ENCODE measurements at places on chromosomes 7 and 10. TPM values are rescaled to one million over a fixed set of nuclear protein-coding genes. Genes with fewer than 3 reads are reported as not detected.

Gene LIPK
- not detected for total RNA-seq

DNA sequence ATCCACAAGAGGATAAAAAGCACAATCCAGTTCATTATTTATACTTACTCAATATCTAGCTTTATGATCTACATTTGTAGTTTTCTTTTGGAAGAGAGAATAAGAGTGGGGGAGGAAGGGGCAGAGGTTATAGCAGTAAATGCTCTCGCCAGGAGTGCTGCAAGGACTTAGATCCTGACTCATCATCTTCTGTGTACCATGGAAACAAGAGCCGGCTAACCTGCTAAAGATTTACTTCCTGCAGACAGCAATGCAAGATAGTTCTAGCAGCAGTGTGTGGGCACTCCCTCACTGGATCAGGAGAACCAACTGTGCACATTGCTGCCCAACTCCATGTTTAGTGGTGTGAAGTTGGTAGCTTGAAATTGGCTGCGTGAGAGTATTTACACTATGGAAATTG, 47.7 kb upstream of the TRIL start:
- peak; percentile 64 for DNase-seq

DNA sequence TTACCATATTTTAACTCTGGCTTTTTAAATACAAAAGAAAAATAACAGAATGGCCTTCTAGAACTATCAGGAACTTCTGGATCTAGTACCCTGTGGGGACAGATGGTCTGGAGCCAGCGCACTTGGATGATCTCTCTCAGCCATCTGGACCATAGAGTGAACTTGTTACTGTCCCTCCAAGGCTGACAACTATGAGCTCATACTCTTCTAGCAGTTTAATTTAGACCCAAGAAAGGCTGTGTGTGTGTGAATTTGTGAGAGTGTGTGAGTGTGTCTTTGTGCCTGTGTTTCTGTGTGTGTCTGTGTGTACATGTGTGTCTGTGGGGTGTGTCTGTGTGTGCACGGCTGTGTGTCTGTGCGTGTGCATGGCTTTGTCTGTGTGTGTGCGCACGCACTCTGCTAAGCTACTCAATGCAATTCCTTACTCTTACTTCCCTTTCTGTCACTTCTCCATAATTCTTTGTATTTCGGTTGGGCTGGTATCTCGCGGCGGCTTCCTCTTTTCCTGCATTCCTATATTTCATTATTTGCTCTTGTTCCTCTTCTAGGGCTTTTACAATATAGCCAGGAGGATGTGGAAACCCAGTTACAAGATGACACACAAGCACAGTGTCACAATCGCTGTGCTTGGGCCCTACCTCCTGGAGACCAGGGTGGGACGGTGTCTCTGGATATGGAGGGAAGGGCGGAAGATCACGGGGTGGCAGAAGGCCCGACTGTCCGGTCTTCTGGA, 51.9 kb downstream of the IKZF1 start:
- no peak for DNase-seq

GRCh38 chr10:118981946-118982345, 47.6 kb upstream of the NANOS1 start:
- DNase-seq, result no peak

Gene TMEM273
- total RNA-seq, result not detected

GRCh38 chr10:89275383-89275782, 23.8 kb upstream of the LIPA start:
- DNase-seq, result no peak

GRCh38 chr10:80382989-80383388, 25.4 kb upstream of the PRXL2A start:
- DNase-seq, result no peak

DNA sequence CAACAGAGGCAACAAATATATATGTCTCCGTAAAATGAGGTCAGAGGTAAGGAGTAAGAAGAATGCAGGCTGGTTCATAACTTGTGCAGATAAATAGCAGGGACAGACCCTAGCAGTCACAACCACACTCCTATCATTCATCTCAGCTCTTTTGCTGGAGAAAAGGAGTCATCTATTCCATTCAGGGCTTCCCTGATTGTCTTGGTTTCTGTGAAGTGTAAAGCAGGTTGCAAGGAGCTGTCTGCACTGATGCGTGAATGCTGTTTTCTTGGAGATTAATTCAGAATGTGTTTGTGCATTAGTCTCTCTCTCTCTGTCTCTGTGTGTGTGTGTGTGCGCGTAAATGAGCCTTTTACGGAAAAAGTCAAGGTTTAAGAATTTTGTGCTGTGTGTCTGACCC, 643.3 kb upstream of the SORCS1 start:
- no peak for DNase-seq

GRCh38 chr10:35563261-35563891, 41.8 kb upstream of the GJD4 start:
- peak; percentile 49 for DNase-seq

Gene AGFG2
- 6.2 TPM for total RNA-seq

Measured in astrocyte (in vitro differentiated cells and primary cell).